ENCODE measurements at places on chromosomes 6 and 20.
A peak's percentile ranks its signal among the peaks of the same experiment; 100 is the strongest.

DNA sequence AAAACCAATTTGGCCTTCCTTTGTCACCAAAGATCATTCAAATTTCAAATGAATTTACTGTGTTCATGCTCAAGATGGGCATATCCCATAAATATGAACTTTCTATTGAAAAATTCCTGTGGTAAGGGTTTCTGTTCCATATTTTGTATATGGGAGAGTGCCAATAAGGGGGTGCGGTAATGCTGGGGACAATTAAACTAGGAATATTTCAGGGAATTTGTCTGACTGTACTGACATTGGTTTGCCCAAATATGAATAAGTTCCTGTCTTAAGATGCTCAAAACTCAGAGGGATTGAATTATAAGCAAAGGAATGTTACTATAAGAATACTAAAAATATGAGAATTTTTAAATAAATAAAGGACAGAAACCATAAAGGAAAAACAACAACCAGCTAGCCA is 553.0 kb upstream of the MARCKS start:
- DNase-seq: no peak

DNA sequence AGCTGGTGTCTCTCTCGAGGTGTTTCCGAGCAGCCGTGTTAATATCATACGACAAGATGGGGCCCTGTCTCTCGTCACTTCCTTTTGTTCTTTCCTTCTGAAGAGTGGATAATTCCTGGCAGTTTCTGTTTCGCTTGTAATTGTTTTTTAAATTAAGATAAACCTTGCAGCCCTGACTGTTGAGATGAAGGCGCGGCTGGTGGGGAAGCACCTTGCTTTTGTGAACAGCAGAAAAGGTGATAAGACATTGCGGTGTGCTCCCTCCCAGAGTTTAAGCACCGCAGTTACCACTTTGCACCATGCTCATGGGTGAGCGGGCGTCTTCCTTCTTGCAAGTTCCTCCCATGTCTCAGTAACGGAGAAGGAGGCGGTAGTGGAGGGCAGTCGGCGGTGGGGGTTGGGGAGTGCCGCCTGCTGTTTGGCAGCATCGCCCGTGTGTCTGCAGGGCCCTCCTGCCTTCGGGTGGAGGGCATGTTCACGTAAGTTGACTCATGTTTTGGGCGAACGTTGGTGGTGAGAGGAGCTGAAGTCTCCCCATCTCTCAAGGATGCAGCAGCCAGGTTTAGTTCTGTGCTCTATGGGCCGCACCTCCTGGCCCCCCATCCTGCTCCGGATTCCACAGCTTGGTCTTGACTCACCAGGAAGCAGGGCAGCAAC is 345.9 kb downstream of the TAF4 start:
- no peak for DNase-seq

DNA sequence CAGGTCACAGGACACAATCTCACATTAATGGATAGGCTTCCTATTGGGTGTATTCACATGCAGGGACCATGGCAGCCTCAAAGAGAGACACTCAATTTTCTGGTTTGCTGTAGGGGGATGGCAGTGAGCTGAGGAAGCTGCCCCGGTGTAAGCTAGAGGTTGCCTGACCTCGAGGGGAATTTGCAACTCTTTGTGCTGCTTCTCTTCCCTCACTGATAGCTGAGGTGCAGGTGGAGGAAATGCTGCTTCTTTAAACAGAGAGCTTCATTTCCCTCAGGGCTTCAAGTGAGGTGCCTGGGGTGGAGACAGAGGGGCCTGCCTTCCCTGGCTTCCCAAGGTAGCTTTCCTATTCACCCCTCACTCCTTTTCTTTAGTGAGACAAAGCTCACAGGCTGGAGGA is 151.9 kb downstream of the CD83 start:
- DNase-seq: no peak

- no peak for DNase-seq
Observed at GRCh38 chr6:70413992-70414494, 735 bp downstream of the FAM135A start.

GRCh38 chr6:129748901-129749748 is 39.1 kb upstream of the ARHGAP18 start:
- DNase-seq: no peak

- peak; percentile 70 for DNase-seq
Observed at GRCh38 chr20:53774461-53775203, 181.0 kb upstream of the ZNF217 start.

DNA sequence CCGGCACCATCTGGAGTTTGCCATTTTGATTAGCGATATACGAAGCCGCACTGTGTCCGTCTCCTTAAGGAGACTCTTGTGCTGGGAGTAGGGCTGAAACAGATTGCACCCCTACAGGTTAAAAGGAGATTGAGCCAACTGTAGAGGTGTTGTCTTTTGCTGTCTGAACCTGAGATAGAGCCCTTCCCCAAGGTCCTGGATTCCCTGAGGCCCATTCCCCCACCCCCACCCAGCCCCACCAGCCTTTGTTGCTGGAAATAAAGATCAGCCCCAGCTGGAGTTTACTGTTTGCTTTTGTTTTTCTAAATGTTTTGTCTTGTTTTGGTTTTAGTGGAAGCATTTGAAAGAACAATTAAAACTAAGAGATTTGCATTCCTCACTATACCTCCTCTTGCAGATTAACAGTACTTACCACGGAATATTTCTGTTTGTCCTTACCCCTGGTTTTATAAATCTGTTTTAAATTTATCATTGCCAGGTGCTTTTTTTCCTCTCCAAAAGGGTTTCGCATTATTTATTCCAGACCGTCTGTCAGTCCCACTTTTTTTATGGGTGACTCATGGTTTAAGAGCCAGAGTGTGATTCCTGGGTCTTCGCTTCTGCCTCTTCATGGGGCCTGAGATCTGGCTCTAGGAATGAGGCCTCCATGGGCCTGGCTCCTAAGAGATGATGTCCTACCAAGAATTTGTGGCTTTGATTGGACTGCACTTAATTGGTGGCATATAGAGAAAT is 169.2 kb downstream of the DTNBP1 start:
- DNase-seq: no peak

DNA sequence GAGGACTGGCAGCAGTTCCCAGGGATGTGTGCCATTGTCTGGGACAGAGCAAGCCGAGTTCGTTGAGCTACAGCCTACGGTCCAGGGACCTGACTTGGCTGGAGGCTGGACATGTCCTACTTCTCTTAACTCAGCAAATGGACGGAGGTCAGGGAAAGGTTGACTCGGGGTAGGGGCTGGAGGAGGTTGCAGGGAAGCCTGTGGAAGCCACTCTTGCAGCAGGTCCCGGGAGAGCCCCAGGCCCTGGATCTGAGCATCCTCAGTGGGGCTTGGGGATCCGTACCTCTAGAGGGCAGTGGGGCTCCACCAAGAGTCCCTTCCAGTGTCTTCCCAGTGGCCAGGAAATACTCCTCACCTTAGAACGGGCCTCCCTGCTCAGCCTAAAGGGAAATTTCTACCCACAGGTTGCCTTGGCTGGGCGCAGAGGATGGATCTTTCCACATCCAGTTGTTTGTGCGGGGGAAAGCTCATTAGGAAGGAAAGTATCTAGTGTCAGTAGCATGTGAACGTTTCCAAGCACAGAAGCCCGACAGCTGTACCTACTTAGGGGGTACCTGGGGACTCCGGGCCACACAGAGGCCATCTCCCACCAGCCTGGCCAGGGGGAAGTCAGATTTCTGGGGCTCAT is 170.2 kb downstream of the NFATC2 start:
- peak; percentile 69 for DNase-seq

GRCh38 chr6:148747471-148748165 is 788 bp downstream of the UST start:
- DNase-seq: peak; percentile 61

GRCh38 chr20:2451939-2452732 is 18.5 kb downstream of the SNRPB start:
- peak; percentile 69 for DNase-seq

DNA sequence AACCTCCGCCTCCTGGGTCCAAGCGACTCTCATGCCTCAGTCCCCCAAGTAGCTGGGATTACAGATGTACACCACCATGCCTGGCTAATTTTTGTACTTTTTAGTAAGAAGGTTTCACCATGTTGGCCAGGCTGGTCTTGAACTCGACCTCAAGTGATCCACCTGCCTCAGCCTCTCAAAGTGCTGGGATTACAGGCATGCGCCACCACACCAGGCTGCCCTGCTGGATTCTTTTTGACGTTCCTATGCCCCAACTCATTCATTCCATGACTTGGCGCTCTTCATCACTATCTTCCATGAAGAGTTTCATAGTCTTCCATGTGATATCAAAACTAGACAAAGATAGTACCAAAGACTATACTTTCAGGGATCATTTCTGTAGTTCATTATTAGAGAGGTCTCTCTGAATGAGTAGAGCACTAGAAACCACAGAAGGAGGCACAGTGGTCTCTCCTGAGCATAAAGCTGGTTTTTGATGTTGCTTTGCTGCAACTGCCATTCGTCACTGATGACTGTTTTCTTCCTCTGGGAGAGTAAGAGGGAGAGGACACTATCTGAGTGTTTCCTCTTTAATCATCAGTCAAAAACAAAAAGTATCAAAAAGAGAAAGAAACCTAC is 23.5 kb downstream of the DNAAF9 start:
- DNase-seq: no peak

DNA sequence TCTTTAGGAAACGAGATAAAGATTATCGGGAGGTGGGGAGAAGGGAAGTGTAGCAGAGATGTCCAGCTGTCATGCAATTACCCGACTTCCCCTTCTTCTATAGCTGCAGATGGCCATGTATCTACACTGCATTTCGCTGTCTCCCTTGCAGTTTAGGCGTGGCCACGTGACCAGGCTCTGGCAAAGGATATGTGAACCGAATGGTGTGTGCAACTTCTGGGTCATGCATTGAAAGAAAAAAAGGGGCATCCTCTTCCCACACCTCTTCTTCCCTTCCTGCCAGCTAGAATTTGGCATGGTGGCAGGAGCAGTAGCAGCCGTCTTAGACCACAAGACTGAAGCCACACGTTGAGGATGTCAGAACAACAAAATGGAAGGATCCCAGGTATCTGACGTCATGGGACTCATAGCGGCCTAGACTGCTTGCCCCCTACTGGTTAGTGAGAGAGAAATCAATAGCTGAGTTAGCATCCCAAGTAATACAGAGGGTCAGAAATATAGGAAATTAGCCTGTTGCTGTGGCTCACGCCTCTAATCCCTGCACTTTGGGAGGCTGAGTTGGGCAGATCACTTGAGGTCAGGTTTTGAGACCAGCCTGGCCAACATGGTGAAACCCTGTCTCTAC is 32.8 kb downstream of the TCF15 start:
- no peak for DNase-seq

- DNase-seq: peak; percentile 84
Observed at GRCh38 chr6:29628419-29629281, 4.3 kb downstream of the GABBR1 start.

DNA sequence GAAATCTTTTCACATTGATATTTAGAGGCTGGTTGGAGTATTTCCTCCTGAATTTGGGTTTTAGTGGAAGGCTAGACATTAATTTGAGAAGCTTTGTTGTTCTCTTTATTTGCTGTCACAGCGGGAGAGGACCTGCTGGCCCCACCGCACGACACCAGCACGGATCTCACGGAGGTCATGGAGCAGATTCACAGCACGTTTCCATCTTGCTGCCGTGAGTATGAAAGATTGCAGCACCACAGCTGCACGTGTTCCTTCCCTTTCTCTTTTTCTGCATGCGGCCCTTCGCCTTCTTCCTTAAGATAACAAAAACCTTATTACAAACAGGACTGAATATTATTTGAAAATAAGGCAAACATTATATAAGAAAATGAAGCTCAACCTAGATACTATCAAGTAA is 555.5 kb downstream of the UTRN start:
- DNase-seq: no peak

- DNase-seq: no peak
Observed at GRCh38 chr6:71346334-71346694, 57.7 kb downstream of the OGFRL1 start.

Measured in left hindlimb (tissue), 1 donor.